ENCODE measurements at places on chromosomes 11 and 22.

DNA sequence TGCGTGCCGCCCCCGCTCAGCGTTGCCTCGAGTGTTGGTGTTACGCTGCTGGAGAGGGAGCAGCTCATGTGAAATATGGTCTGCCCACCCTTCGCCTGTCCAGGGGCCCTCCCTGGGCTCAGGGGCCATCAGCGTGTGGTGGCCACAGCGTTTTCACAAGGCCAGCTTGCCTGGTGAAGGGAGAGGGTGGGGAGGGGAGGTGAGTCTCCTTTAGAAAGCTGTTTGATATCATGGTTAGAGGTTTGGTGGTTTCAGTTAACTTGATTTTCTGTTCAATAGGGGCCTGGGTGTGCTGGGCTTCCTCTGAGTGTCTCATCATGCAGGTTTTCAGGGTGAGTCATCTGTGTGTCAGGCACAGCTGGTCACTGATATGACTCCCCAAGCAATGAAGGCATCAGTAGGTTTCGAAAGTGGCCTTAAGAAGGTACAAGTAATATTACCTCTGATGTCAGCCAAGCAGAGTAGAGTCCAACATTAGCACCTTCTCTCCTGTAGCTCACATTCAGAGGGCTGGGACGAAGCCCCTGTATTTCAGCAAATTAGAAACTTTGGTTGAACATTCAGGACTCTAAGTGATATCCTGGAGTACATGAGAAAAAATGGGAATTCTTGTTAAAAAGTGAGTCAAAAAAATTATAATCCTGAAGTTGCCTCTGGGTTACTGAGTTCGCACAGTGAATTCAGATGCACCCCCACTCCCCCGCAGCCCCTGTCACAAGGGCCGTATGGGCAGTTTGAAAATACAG lies 172.5 kb downstream of the TBC1D22A start:
- DNase-seq, result peak; percentile 61

DNA sequence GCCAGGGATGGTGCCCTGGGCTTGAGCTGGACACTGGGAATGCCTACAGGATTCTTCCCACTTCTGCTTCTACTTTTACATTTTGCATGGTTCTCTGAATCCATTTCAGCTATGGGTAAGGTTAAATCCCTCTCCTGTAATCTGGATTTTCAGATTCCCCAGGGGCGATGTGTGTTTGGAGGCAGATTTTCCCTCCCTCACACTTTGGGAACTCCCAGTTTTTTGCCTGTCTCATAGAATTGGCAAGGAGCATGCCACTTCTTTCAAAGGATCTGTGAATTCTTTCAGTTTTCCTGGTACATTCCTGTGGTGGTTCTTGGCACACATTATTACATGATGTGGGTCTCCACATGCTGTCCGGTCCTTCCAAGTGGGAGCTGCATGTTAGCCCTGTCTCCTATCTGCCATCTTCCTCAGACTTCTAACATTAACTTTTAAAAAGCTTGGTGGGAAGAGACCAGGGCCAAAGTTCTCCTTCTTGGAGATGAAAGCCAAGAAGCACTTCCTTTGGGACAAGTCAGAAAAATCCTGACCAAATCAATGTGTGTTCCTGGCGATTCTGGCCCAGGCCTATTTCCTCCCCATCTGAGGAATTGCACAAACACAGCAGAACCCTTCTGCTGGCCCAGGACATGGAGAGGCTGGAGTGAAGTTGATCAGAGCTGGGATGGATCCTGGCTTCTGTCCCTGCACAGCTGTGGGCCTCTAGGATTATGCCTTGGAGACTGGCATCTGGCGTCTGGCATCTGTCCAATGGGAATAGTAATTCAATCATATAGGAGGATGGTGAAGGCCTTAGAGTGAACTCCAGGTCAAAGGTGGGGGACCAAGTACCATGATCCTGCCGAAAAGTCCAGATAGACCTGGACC lies 5.4 kb upstream of the APOL2 start:
- peak; percentile 28 for DNase-seq

DNA sequence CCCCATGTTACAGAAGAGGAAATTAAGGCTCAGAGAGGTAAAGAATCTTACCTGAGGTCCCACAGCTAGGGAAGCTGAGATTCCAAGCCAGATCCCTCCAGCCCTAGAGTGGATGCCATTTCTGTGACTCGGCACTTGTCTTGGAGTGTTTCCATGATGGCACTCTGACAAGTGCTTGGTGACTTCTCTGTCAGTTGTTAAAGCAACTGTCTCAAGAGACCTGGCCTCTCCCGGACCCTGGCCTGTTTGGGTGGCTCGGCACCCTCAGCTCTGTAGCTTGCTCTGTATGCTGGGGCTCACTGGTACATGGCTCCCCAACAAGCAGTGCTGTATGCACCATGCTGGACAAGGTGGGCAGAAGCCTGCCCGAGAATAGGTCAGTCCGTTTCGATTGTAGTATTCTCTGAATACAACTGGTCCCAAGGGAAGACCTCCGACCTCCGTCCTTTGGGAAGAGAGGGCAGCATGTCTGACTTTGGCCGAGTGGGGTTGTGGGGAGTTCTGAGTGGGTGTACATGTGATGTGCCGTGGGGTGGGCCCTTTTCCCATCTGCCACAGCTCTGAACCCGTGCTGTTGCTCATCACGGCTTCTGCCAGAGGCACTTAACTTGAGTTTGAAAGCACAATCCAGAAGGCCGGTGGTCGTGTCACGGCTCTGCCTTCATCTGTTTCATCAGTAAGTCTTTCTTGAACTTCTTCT lies 12.4 kb downstream of the ACO2 start:
- no peak for DNase-seq

GRCh38 chr22:44549701-44550100 lies 51.7 kb upstream of the RTL6 start:
- no peak for DNase-seq

DNA sequence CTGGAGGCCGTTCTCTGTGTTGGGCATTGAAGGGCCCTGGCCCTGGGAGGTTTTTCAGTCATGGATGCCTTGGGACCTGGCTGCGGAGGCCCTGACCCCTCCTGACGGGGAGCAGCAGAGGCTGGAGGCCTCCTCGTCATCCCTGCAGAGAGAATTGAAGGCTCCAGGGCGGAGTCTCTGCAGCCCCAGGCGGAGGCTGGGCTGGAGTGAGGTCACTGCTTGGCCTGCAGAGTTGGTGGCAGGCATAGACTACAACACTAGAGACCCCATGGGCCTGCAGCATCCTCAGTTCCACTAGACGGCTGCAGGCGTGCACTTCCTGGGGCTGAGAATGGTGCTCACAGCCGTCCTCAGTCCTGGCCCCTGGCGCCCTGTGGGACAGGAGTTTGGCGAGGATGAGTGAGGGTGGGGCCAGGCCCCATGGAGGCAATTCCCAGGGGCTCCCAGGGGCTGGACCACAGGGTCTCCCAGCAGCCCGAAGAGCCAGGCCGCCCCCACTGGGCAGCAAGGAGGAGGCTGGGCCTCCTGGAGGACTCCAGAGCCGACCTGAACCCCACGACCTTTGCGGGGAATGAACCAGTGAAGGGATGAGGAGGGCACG lies 1194.9 kb downstream of the BRD1 start:
- no peak for DNase-seq

GRCh38 chr11:61601512-61601911 lies 20.6 kb upstream of the SYT7 start:
- DNase-seq, result no peak

DNA sequence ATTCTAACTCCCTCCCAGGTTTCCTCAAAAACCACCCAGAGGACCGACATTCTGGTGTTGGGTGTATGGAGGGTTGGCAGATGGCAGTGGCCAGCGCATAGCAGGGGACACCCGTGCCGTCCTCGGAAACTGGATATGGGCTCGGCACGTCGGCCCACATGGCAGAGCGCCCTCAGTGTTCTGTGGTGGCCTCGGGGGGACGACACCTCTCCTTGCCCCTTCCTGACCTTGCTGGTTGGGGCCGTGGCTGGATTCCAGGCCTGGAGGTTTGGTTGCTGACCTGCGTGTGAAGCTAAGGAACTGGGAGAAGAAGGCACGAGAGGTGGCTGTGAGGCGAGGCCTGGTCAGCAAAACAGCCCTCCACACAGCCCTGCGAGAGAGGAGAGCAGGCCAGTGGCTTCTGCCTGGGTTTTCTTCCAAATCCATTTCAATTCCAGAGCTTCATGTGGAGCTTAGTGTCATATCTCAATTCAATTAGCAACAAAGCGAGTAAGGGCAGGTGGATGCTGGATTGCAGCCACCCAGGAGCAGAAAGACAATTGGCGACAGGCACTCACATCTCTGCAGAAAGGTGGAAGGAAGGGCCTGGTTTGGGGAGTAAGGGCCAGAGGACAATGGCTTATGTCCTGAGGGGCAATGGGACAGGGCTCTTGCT lies 478.4 kb downstream of the BRD1 start:
- DNase-seq, result no peak

DNA sequence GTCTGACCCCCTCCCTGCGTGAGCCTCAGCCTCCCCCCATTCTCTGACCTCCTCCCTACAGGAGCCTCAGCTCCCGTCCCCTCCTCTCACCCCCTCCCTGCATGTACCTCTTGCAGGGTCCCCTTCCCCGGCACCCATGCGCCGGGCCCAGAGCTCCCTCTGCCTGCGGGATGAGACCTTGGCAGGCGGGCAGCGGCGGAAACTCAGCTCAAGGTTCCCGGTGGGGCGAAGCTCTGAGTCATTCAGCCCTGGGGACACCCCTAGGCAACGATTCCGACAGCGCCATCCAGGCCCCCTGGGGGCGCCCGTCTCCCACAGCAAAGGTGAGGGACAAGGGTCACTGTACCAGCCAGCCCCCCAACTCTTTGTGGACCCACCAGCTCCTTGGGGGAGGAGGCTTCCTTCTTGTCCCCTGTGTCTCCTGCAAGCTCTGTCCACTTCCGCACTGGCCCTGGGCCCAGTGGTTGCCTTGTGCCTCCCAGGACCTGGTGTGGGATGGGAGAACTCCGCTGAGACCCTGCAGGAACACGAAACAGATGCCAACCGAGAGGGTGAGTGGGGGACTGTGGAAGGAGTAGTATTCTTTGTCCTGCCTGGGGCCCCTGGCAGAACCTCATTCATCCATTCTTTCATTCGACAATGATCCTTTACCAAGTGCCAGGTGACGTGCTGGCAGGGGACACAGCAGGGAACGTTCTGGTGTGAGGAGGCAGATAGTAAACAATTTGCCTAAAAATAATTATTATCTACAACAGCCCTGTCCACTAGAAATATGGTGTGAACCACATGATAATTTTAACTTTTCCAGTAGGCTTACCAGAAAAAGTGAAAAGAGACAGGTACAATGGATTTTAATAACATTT lies 3.7 kb upstream of the RPS6KA4 start:
- no peak for DNase-seq

GRCh38 chr11:12149672-12150225 lies 39.4 kb downstream of the MICAL2 start:
- no peak for DNase-seq

DNA sequence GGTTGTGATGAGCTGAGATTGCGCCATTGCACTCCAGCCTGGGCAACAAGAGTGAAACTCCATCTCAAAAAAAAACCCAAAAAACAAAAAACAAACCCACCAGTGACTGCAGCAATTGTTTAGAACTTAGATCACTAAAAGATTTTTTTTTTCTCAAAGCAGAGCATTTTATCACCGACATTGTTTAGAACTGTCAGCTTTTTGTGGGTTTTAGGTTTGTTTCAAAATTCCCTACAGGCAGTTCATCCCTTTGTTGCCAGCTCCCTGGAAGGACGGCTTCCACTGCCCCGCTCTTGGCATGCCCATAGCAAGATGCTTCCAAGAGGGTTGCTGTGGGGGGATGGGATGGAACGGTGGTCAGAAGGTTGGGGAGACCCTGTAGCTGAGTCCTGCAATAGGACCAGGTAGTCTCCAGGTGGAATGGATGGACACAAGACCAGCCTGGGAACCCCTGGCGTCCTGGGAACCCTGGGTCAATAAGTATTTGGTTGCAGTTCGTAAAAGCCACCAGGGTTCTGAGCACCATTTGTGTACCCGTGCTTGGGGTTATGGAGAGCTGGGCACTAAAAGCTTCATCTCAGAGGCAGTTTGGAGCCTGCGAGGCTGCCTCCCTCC lies 46.7 kb downstream of the TSPAN18 start:
- no peak for DNase-seq

DNA sequence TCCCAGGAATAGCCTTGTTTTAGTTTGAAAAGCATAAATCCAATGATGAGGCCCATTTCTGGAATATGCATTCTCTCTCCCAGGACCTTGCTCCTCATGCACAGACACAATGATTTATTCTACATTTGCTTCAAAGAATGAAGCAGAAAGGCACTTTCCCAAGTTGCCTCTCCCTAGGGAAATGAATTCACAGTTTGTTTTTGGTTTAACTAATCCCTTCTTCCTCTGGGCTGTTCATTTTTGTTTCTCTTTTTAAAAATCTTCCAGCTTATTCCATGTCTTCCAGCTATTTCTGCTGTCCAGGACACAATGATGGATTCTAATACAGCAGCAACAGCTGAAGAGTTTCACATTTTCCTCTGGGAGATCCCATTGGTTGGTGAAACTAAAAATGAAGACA lies 1529.2 kb upstream of the TENM4 start:
- DNase-seq, result no peak

DNA sequence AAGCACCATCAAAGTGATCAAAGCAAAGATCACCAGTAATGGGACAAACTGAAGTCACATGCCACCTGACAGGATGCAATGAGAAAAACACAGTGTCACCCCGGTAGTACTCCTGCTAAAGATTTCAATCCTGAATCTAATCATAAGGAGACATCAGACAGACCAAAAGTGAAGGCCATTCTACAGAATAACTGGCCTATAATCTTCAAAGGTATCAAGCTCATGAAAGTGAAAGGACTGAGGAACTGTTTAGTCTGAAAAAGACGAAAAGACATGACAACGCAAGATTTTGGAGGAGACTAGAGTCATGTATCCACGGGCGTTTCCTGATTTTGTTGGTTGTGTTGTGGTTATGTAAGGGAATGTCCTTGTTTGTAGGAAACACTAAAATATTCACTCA lies 42.4 kb upstream of the TSKU start:
- no peak for DNase-seq

GRCh38 chr11:121152764-121153163 lies 51.7 kb downstream of the TECTA start:
- DNase-seq, result no peak

- DNase-seq, result no peak
These were observed 44.3 kb downstream of the OR4D9 start for GRCh38 chr11:59555601-59556114.

DNA sequence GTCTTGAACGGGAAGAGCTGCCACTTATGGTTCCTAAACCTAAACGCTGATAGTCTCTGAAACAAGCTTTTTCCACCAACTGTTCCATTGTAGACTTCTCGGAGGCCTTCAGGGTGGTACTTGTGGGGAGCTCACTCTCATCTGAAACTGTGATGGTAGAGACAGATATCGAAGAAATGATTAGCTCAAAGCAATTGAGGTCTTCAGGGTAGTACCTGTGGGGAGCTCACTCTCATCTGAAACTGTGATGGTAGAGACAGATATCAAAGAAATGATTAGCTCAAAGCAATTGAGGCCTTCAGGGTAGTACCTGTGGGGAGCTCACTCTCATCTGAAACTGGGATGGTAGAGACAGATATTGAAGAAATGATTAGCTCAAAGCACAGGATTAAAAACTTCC lies 175.7 kb downstream of the SWAP70 start:
- DNase-seq, result no peak
